ENCODE measurements at places on chromosomes 1 and 21.
A peak's percentile ranks its signal among the peaks of the same experiment; 100 is the strongest.

DNA sequence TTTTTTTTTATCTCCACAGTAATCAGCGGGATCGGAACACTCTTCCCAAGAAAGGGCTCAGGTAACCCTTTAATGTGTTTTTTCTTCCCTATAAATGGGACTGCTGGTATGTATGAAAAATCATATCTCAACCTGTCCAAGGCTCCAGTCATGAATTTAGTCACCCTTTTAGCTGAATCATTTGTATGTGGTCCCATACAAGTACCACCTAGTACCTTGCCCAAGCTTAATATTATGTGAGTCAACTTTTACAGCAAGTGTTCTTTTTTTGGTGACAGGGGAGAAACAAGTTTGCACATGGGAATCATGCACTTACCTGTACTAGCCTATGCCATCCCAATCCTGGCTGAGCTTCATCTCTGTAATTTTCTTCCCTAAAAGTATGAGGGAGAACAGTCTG lies 43.7 kb upstream of the IPO9 start:
- DNase-seq, result no peak

DNA sequence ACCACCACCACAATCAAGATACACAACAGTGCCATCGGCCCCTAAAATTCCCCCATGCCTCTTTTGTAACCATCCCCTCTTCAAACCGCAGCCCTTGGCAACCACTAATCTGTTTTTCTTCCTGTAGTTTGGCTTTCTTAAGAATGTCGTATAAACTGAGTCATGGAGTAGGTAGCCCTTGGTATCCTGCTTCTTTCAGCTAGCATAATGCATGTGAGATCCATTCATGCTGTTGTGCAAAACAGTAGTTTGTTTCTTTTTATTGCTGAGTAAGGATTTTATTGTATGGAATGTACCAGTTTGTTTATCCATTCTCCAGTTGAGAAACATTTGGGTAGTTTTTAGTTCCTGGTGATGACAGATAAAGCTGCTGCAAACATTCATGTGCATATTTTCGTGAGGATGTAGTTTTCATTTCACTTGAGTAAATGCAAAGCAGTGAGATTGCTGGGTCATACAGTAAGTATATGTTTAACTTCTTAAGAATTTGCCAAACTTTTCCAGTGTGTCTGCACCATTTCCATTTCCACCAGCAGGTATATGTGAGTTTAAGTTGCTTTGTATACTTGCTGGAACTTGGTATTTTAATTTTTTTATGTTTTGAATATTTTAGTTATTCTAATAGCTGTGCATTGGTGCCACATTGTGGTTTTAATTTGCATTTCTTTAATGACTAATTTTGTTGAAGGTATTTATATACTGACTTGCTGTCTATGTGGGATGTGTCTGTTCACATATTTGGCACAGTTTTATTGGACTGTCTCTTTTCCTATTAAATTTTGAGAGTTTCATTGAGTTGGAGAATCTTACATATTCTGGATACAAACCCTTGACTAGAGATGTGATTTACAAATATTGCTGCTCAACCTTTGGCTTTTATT lies 148.4 kb upstream of the MAP1LC3C start:
- DNase-seq, result no peak

- no peak for DNase-seq
Measured at GRCh38 chr1:103107741-103108375, 464 bp downstream of the COL11A1 start.

DNA sequence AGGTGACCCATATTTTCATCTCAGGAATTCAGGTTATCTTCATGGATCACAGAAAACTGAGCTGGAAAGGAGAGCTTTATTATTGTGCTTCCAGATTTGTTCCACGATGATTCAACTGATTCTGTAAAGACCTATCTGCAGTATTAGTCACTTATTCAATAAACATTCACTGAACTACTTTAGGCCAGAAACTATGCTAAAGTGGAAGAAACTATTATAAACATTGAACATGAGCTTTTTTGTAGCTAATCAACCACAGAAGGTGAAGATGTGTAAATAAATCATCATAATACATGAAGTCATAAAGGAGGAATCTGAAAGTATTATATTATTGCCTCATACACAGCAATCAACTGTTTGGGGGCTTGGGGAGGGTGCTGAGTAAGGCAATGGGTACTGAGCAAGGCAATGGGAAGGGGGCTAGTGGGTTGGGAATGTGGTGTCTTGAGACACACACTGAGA lies 30.6 kb upstream of the EXO1 start:
- DNase-seq, result no peak

DNA sequence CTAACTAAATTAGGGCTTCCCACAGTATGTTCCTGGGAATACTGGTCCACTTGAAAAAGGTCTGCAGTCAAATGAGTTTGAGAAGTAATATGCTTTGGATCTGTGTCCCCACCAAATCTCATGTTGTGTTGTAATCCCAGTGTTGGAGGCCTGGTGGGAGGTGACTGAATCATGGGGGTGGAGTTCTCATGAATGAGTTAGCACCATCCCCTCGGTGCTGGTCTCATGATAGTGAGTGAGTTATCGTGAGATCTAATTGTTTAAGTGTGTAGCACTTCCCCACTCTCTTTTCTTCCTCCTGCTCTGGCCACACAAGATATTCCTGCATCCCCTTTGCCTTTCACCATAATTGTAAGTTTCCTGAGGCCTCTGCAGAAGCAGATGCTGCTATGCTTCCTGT lies 16.9 kb upstream of the DMRTB1 start:
- DNase-seq, result no peak

DNA sequence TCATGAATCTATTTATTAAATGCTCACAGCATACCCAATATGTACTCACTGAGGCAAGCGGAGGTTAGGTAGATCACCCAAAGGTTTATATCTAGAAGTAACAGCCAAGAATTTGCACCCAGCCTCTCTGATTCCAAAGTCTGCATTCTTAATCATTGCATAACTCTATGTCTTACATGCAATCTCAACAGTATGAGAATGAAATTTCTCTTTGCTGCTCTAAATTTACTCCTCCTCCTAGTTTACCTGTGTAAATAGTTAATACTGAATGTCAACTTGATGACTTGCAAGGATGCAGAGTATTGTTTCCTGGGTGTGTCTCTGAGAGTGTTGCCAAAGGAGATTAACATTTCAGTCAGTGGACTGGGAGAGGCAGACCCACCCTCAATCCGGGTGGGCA lies 840.6 kb downstream of the BRINP3 start:
- no peak for DNase-seq

- no peak for DNase-seq
Measured at GRCh38 chr1:54551891-54552290, 3.9 kb downstream of the ACOT11 start.

- DNase-seq, result no peak
Measured at GRCh38 chr1:94734963-94735901, 84.9 kb upstream of the SLC44A3 start.

- no peak for DNase-seq
Measured at GRCh38 chr21:38925923-38926322, 120.2 kb downstream of the ETS2 start.

DNA sequence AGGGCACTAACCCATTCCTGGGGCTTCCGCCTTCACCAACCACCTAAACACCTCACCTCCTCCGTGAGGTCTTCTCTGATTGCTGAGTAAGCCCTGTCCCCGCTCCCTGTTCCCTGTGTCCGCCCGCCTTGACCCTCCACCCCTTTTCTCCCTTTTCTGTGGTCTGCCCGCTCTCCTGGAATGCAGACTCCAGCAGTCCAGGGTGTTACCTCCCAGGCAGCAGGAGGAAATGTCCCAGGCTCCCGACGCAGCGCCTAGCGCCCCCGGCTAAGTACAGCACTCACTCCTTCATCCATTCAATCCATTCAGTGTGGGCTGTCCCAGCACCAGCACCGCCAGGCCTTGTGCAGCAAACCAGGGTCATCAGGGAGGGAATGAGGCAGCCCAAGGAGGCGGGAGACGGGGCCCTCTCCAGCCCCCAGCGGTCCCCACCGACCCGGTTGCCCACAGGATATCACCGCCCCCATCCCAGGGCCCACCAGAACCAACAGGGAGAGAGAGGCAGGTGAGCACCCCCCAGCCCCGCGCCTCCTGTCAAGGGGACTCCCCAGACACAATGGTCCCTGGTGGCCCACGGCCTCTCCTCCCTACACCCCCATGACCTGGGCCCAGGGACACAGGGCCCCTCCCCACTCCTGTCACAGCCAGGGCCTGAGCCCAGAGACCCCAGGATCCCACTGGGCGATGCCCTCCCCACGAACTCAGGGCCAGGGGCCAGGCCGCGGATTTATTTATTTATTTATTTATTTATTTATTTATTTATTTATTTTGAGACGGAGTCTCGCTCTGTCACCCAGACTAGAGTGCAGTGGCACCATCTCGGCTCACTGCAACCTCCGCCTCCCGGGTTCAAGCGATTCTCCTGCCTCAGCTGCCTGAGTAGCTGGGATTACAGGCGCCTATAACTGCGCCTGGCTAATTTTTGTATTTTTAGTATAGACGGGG lies 10.2 kb downstream of the TNFRSF14 start:
- DNase-seq, result no peak

DNA sequence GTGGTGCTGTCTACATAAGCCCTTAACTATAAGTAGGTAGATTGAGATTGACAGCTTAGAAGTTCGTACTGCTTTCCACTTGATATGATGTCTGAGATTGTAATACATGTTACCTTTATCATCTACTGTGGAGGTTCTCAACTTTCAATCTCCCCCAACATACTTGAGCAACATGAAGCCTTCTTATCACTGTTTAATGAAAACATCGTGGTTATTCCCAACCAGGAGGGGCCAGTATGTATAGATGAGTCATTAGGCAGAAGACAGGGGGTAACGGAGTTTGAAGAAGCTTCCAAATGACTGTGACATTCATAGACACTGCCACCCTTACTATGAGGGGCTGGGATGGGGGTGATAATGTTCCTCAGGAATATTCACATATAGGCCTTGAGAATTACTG lies 36.0 kb downstream of the CENPF start:
- DNase-seq, result no peak

DNA sequence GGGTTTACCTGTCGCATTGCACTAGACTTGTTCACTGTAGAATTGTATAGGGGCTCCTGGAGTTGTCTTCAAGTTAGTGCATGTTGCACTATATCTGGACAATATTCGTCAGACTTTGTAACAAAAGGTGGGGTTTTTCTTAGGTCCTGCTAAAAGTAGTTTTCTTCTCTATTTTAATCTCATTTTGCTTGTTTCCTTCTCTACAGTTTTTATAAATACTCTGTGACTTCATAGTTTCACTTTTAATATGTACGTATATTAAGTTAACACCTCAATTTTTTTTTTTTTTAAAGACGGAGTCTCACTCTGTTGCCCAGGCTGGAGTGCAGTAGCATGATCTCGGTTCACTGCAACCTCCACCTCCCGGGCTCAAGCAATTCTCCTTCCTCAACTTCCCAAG lies 26.5 kb upstream of the MRPS6 start:
- DNase-seq, result no peak

GRCh38 chr1:50970509-50970887 lies 453 bp downstream of the CDKN2C start:
- no peak for DNase-seq

GRCh38 chr1:36982709-36983108 lies 51.6 kb downstream of the GRIK3 start:
- DNase-seq, result peak; percentile 32

- DNase-seq, result no peak
Measured at GRCh38 chr1:59356627-59357026, 59.7 kb downstream of the FGGY start.

- DNase-seq, result no peak
Measured at GRCh38 chr1:55035904-55036303, 3.4 kb upstream of the PCSK9 start.

GRCh38 chr1:149986486-149987296 lies 23.8 kb downstream of the OTUD7B start:
- no peak for DNase-seq

GRCh38 chr1:234958706-234959657 lies 169.7 kb downstream of the TOMM20 start:
- peak; percentile 35 for DNase-seq

DNA sequence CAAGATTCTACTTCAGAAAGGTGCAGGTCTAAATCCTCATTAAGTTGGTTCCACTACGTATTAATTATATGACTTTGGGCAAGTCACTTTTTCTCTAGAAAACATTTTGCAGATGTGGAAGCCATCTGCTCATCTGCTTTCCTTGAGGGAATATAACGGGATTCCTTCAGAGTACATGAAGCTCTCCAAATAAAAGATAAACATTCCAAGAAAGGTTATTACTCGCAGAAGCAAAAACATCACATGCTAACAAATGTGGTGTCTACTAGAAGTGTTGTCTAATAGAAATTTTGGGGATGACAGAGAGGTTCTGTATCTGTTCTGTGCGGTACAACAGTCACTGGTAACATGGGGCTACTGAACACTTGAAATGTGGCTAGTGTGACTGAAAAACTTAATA lies 60.2 kb downstream of the NIBAN1 start:
- no peak for DNase-seq

GRCh38 chr1:209318181-209319056 lies 265.1 kb upstream of the CAMK1G start:
- DNase-seq, result no peak

GRCh38 chr1:1050577-1051052 lies 23.5 kb downstream of the RNF223 start:
- no peak for DNase-seq

- no peak for DNase-seq
Measured at GRCh38 chr21:21002153-21002552, 3.9 kb downstream of the NCAM2 start.

DNA sequence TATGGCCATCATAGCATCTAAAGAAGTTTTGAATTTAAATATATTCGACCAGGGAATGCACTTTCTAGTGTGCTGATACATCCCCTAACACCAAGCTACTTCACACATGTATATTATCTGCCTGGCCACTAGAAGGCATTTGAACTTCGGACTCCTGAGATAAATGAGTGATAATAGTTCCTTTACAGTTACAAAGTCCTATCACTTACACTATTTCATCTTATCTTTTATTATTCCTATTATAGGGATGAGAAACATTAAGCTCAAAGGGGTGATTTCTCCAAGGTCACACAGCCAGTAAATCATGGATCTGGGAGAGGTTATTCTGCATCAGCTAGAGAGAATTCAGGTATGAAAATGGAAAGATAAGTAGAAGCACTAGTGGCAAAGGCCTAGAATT lies 40.3 kb downstream of the GPATCH2 start:
- no peak for DNase-seq

DNA sequence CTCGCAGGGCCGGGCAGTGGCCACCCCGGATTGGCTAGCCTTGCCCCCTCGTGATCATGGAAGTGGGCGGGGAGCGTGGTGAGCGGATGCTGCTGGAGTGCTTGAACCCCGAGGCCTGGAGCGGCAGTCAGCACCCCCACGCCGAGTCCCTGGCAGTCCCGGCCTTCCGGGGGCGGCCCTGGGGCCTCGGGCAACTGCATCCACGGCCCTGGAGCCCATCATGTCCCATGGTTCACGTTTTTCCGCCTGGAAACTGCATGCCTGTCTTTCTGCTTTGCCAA lies 45.6 kb downstream of the CDC7 start:
- no peak for DNase-seq

DNA sequence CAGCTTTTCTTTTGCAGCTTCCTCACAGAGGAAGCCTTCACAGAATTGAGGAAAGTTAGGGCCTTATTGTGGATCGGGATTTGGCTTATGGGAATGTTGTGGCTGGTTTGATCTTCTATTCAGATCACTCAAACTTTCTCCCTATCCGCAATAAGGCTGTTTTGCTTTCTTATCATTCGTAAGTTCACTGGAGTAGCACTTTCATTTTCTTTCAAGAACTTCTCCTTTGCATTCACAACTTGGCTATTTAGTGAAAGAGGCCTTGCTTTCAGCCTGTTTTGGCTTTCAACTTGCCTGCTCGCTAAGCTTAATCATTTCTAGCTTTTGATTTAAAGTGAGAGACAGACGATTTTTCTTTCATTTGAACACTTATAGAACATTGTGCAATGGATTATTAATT lies 181.9 kb upstream of the B3GALT2 start:
- no peak for DNase-seq

- DNase-seq, result no peak
Measured at GRCh38 chr21:29343519-29343918, 44.8 kb downstream of the BACH1 start.

Data from cerebellar cortex (tissue), 1 donor.